Panc1 (cell line): ENCODE measurements at places on chromosomes 7 and 10. TPM values are rescaled to one million over a fixed set of nuclear protein-coding genes. Genes with fewer than 3 reads are reported as not detected.

JCAD gene
- 40.7 TPM for total RNA-seq

- DNase-seq: no peak
Observed at GRCh38 chr7:44796034-44796503, 412 bp upstream of the PPIA start.

NPTX2 gene
- 0.15 TPM for total RNA-seq

COL13A1 gene
- 1.0 TPM for total RNA-seq

SLC29A3 gene
- total RNA-seq: 7.6 TPM

- DNase-seq: no peak
Observed at GRCh38 chr10:12834116-12834665, 167.3 kb downstream of the CCDC3 start.

GRCh38 chr7:139893999-139894398, 64.9 kb downstream of the TBXAS1 start:
- no peak for DNase-seq

DNA sequence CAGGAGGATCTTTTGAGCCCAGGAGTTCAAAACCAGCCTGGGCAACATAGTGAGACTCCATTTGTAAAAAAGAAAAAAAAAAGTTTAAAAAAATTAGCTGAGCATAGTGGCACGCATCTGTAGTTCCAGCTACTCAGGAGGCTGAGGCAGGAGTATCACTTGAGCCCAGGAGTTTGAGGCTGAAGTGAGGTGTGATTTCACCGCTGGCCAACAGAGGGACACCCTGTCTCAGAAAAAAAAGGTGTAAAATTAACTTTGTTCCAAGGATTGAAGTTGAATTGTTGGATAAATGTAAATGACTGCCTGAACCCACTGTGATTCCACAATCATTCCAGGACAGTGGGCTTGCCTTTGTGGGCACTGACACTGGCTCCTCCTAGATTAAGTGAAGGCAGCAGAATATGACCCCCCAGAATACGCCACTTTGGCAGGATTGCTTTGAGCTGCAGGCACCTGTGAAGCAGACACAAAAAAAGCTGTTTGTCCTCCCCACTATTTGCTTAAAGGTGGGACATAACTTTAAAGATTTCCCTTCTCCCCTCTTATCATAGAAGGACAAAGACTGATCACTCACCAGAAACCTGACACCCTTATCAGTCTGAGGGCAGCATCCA, 57.2 kb upstream of the FOXI2 start:
- DNase-seq: no peak

DNA sequence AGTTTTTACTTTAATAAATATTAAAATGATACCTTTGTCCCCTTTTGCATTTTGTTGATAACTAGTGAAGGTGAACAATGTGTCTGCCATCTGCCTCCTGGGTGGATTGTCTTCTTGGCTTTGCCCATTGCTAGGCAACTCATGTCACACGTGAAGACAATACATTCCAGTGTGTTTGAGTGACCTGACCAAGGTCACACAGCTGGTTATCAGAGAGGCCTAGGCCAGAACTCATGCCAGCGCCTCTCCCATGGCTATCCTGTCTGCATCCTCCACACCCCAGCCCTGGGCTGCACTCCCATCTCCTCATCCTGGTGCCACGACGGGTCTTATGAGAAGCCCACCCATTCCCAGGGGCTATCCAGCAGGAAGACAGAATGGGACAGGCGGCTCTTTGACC, 108.7 kb downstream of the PLCE1 start:
- DNase-seq: no peak

ZEB1 gene
- 31.5 TPM for total RNA-seq

ABHD11 gene
- total RNA-seq: 54.2 TPM

- DNase-seq: no peak
Observed at GRCh38 chr7:139054101-139054500, 18.3 kb upstream of the ZC3HAV1L start.

SUN3 gene
- total RNA-seq: 0.49 TPM
